WTC11 (cell line): ENCODE measurements at places on chromosomes 1 and 21. TPM values are rescaled to one million over a fixed set of nuclear protein-coding genes. Genes with fewer than 3 reads are reported as not detected.

DNA sequence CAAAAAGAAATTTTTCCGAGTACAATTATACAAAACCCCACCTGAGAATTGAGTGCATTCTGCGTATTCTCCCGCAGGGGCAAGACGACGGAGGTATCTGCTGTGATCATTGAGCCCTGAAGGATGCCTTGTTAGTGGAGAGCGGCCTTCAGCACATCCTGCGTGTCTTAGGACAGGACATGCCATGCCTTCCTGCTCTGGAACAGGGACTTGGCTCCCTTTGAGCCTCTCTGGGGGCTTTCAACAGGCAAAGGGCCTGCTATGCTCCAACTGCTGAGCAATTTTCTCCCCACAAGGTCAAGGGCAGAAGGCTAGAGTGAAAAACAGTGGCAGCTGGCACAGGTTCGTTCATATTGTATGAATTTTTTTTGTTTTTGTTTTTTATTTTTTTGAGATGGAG lies 52.4 kb downstream of the TOR1AIP2 start:
- DNase-seq: no peak

- DNase-seq: no peak
Observed at GRCh38 chr1:41319106-41319755, 42.0 kb upstream of the FOXO6 start.

- DNase-seq: no peak
Observed at GRCh38 chr1:22831729-22832413, 121.2 kb downstream of the EPHB2 start.

DNA sequence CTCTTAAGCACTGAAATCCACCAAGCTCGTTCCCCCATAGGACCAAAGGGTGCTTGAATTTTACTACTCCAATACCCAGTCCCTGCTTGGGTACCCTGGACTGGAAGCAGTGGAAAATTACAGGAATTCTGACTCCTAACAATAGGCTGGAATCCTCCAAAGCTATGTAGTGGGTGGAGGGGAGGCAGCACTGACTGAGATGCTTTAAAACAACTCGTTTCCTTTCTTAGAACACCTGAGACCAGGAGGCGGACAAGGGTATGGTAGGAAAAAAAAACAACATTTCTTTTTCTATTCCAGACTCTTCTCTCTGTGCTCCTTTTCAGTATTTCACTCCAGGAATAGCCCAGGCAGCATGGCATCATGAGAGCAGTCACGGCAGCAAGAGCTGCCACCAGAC lies 2.3 kb downstream of the PEF1 start:
- DNase-seq: no peak

Gene CAMK2N1
- total RNA-seq: 10.0 to 10.9 TPM (median 10.1 TPM) in 3 replicates

Gene HIVEP3
- 0.44 to 0.57 TPM (median 0.55 TPM) in 3 replicates for total RNA-seq

Gene TDRD10
- 0.09 to 0.46 TPM (median 0.25 TPM) in 3 replicates for total RNA-seq

Gene NPPB
- 0.27 TPM in 1 of 3 replicates, not detected in the others for total RNA-seq
